Adrenal gland (tissue), 19 donors: ENCODE measurements at places on chromosomes 1 and 21.

GRCh38 chr1:245915406-245915805, 591.7 kb downstream of the SMYD3 start:
- no peak for DNase-seq
- no peaks in the 10 kb centered on the region for H3K27me3 ChIP-seq
- H3K36me3 ChIP-seq = no peaks in the 10 kb centered on the region
- H3K4me1 ChIP-seq = no peaks in the 10 kb centered on the region

DNA sequence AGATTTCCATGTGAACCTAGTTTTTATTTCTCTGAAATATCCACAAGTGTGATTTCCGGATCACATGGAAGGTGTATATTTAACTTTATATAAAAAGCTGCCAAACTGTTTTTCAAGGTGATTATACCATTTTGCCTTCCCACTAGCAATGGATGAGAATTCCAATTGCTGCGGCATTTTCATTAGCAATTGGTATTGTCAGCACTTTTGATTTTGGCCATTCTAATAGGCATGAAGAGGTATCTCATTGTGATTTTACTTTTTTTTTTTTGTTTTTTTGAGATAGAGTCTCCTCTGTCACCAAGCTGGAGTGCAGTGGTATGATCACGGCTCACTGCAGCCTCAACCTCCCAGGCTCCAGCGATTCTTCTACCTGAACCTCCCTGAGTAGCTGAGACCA, 5.0 kb upstream of the CYB5R1 start:
- no peak overlapping the region for H3K27ac ChIP-seq
- H3K27me3 ChIP-seq = peaks cover 11% of the 10 kb centered on the region
- no peak for DNase-seq
- no peak overlapping the region for H3K4me3 ChIP-seq
- peaks cover 7% of the 10 kb centered on the region for H3K4me1 ChIP-seq

- no peaks in the 10 kb centered on the region for H3K27me3 ChIP-seq
- no peak overlapping the region for H3K27ac ChIP-seq
- H3K4me3 ChIP-seq = no peak overlapping the region
Measured at GRCh38 chr1:195012995-195013394, 1595.2 kb downstream of the KCNT2 start.

DNA sequence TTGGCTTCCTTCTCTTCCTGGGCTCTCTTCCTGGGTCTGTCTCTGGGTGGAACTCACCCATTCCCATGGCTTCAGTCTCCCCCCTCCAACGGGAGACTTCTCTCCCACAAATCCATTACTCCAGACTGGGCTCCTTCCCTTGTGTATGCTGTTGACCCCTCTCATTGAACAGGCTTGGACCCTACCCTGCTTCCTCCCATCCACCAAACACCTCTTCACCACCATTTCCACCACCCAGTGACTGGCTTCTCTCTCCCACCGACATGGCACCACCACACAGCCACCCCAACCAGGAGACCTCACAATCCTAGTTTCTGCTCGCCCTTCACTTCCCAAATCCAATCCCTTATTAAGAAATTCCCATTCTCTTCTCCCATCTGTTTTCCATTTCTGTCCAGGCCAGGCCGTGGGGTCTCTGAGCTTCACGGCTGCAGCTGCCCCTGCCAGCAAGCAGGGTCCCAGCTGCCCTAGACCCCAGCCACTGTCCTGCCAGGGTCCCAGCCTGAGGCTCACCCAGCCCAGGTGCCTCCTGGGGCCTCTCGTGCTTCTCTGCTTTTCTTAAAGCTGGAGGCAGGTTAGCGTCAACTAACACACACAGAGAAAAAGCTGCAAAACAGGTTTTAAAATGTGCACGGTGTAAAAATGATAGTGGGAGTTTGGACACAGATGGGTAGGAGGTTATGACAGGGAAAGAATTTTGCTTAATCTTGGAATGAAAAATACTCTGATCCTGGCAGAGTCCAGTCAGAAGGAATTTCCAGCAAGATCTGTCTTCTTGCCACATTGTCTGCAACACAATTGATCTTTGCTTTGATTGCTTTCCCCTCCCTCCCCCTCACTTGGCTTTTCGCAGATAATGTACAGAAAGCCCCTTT, 383.8 kb upstream of the VAMP3 start:
- no peak overlapping the region for H3K27ac ChIP-seq
- no peaks in the 10 kb centered on the region for H3K36me3 ChIP-seq
- DNase-seq = no peak
- H3K27me3 ChIP-seq = no peaks in the 10 kb centered on the region
- no peak overlapping the region for H3K4me3 ChIP-seq

DNA sequence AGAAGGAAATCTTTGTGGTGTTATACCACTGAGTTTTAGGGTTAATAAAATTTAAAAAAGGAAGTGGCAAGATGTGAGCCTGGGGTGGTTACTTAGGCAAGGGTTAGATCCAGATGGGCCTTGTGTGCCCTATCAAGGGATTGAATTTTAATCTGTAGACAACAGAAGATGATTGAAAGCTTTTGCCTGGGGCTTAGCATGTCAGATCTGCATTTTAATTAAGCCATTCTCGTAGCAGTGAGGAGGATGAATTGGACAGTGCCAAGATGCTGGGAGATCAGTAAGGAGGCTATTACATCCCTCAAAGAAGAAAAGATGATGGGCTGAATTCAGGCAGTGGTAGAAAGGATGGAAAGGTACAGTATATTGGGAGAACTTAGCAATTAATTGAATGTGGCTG, 42.3 kb downstream of the HMGB4 start:
- H3K4me1 ChIP-seq = peaks cover 11% of the 10 kb centered on the region
- H3K27ac ChIP-seq = no peak overlapping the region
- H3K27me3 ChIP-seq = no peaks in the 10 kb centered on the region
- H3K4me3 ChIP-seq = no peak overlapping the region
- DNase-seq = no peak

GRCh38 chr1:35707601-35708440, 10.9 kb downstream of the C1orf216 start:
- H3K4me1 ChIP-seq = peaks cover 5% of the 10 kb centered on the region
- no peaks in the 10 kb centered on the region for H3K36me3 ChIP-seq
- H3K27ac ChIP-seq = no peak overlapping the region
- H3K27me3 ChIP-seq = peaks cover 13% of the 10 kb centered on the region
- no peak for DNase-seq
- H3K4me3 ChIP-seq = peak overlapping the region; percentile 2

DNA sequence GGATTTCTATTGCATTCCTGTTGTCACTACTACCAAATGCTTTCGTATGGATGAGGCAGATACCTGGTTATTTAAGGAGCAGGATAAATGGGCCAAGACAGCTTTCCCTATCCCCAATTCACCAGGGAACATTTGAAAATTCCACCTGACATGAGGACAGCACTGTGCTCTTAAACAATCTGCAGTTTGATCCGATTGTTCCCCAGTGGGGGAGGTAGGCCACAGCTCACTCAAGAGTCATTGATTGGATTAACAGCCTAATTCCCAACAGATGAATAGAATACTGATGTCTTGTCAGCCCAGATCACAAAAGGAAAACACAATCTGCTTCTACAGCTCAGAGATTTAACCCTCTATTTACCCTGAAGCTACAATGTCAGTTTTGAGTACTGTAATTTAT, 123.9 kb downstream of the LHX4 start:
- H3K27ac ChIP-seq = no peak overlapping the region
- H3K4me1 ChIP-seq = peaks cover 6% of the 10 kb centered on the region
- no peak for DNase-seq
- H3K4me3 ChIP-seq = no peak overlapping the region
- no peaks in the 10 kb centered on the region for H3K27me3 ChIP-seq
- no peaks in the 10 kb centered on the region for H3K36me3 ChIP-seq

DNA sequence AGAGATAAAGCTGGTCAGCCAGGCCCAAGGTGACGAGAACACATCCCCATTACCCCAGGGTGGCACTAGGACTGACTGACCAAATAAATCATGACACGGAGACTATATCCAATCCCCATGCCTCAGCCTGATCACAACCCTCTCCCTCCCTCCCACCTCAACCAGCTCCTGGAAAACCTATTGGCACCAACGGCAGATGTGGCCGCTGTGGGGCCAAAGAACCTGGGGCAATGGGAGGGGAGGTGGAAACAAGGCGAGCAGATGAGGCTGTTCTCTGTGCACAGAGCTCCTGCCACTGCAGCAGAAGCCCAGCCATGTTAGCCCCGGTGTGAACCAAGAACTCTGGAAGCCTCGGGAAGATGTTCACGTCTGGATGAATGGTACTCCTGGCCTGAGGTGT, 77.6 kb downstream of the CD247 start:
- H3K36me3 ChIP-seq = no peaks in the 10 kb centered on the region
- H3K27me3 ChIP-seq = no peaks in the 10 kb centered on the region
- H3K4me1 ChIP-seq = peaks cover 11% of the 10 kb centered on the region
- H3K4me3 ChIP-seq = no peak overlapping the region
- no peak for DNase-seq

DNA sequence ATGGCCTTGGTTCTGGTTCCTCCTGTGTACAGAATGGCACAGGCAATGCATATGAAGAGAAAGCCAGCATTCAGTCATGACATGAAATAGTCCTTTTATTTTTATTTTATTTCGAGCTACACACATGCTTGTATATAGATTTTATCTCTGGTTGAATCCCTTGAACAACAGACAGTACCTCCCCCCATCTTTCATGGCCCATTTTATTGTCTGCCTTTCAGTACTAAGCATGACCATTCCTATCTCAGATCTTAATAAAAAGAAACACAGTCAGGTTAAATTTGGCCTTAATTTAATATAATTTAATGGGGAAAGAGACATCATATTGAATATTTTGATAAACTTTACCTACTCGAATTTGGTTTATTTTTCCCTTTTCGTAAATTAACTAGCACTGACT, 76.4 kb upstream of the VANGL1 start:
- DNase-seq = no peak
- no peaks in the 10 kb centered on the region for H3K36me3 ChIP-seq
- H3K4me1 ChIP-seq = no peaks in the 10 kb centered on the region
- peaks cover 25% of the 10 kb centered on the region for H3K27me3 ChIP-seq
- no peak overlapping the region for H3K4me3 ChIP-seq
- no peak overlapping the region for H3K27ac ChIP-seq

DNA sequence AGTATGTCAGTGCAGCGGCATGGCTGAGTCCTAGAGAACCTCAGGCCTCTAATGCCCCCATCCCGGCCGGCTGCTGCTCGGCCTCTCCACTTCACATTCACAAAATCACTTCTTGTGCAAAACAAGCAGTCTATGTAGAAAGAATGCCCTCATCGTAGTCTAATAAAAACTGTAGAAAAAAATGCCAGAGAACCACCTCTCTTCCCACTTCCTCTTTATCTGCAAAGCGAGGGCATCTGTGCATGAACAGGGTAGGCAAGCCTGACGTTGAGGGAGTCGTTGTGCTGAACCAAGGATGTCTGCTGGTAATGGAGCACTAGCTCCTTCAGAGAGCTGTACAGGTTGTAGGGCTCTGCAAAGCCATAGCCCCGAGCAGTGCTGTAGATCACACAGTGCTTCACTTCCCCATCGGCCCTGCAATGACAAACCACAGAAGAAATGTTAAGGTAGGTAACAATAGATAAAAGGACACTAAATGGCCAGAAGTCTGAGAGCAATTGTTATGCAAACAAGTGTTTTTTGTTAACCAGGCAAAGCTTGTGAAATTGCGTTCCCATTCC, 88.9 kb downstream of the PIK3R3 start:
- no peaks in the 10 kb centered on the region for H3K36me3 ChIP-seq
- H3K27ac ChIP-seq = no peak overlapping the region
